GM12878 (cell line): ENCODE measurements at places on chromosomes 4 and X.

DNA sequence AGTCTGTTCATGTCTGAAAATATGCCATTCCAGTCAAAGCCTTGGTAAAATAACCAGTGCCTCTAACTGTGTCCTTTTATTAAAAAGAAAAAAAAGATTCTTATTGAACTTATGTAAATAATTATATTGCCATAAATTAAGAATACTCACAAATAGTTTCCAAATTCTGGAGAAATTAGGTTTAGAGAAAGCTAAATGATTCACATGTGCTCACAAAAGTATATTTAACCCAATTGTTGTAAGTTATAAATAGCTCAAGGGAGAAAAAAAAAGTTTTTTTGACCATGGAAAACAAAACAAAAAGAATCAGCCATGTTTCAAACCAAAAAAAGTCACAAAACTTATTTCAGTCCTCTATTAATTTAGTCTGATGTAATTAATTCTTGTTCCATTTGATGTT lies 25.3 kb upstream of the HERC6 start:
- no peak for DNase-seq
- H3K27ac ChIP-seq: no peak overlapping the region
- no peaks in the 10 kb centered on the region for H3K36me3 ChIP-seq
- H3K27me3 ChIP-seq: no peaks in the 10 kb centered on the region
- H3K4me1 ChIP-seq: no peaks in the 10 kb centered on the region
- H3K4me3 ChIP-seq: no peak overlapping the region

- no peaks in the 10 kb centered on the region for H3K36me3 ChIP-seq
- no peak for DNase-seq
- no peaks in the 10 kb centered on the region for H3K27me3 ChIP-seq
- no peak overlapping the region for H3K27ac ChIP-seq
- no peaks in the 10 kb centered on the region for H3K4me1 ChIP-seq
- H3K4me3 ChIP-seq: no peak overlapping the region
These were observed 92.4 kb downstream of the CXCL13 start for GRCh38 chr4:77697860-77698590.

- H3K27me3 ChIP-seq: no peaks in the 10 kb centered on the region
- DNase-seq: no peak
- H3K4me1 ChIP-seq: peaks cover 5% of the 10 kb centered on the region
- no peak overlapping the region for H3K4me3 ChIP-seq
- H3K27ac ChIP-seq: no peak overlapping the region
These were observed 11.0 kb downstream of the STIM2 start for GRCh38 chr4:26871611-26872010.

GRCh38 chr4:185836241-185837084 lies 24.5 kb upstream of the SORBS2 start:
- no peak for DNase-seq
- no peaks in the 10 kb centered on the region for H3K36me3 ChIP-seq
- no peak overlapping the region for H3K4me3 ChIP-seq

- no peak overlapping the region for H3K4me3 ChIP-seq
- no peaks in the 10 kb centered on the region for H3K36me3 ChIP-seq
- H3K4me1 ChIP-seq: no peaks in the 10 kb centered on the region
- DNase-seq: no peak
- H3K27ac ChIP-seq: no peak overlapping the region
These were observed 22.0 kb upstream of the PLA2G12A start for GRCh38 chr4:109751852-109752251.

DNA sequence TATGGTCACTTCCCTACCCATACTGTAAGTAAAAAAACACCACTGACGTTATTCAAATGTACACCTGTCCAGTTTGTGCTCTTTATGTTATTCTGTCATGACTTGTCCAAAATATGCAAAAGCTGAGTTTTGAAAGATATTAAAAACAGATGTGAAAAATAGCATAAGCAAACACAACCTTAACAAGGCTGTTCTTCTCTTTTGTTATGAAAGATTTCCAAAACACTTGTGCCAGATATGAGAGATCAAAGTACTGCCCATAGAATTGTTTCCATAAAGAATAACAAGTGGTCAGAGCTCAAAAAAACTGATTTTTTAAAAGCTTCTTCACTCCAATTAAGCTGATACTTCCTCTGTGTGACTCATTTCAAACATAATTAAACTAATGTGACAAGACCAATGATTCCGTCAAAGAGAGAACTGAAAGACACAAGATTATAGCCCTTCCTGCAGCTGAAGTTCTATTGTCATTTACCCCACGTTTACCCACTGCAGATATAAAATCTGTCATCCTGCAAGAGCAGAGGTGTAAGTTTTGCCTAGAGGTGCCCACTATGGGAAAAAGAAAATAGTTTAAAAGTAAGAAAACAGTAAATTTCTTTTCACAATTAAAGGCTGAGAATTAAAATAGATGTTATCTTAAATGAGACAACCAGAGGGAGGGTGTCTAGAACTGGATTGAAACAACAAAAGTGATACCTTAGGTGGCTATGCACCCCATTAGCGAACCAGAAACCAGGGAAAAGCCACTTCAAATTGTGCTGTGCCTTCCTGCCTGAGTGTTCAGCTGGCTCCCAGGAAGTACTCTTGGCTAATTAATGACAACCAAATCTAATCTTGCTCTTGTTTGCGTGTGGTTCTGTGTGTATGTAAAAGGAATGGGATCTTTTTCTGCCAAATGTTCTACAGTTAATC lies 30.1 kb downstream of the RASSF6 start:
- H3K36me3 ChIP-seq: no peaks in the 10 kb centered on the region
- DNase-seq: peak; percentile 94
- H3K27me3 ChIP-seq: no peaks in the 10 kb centered on the region
- H3K4me1 ChIP-seq: peaks cover 26% of the 10 kb centered on the region
- peak overlapping the region; percentile 34; the same call in 1 of the 2 replicates for H3K4me3 ChIP-seq

- H3K27me3 ChIP-seq: no peaks in the 10 kb centered on the region
- H3K4me3 ChIP-seq: no peak overlapping the region
- no peak overlapping the region for H3K27ac ChIP-seq
- no peak for DNase-seq
- H3K36me3 ChIP-seq: no peaks in the 10 kb centered on the region
These were observed 246.0 kb downstream of the EVC2 start for GRCh38 chr4:5462254-5462835.

DNA sequence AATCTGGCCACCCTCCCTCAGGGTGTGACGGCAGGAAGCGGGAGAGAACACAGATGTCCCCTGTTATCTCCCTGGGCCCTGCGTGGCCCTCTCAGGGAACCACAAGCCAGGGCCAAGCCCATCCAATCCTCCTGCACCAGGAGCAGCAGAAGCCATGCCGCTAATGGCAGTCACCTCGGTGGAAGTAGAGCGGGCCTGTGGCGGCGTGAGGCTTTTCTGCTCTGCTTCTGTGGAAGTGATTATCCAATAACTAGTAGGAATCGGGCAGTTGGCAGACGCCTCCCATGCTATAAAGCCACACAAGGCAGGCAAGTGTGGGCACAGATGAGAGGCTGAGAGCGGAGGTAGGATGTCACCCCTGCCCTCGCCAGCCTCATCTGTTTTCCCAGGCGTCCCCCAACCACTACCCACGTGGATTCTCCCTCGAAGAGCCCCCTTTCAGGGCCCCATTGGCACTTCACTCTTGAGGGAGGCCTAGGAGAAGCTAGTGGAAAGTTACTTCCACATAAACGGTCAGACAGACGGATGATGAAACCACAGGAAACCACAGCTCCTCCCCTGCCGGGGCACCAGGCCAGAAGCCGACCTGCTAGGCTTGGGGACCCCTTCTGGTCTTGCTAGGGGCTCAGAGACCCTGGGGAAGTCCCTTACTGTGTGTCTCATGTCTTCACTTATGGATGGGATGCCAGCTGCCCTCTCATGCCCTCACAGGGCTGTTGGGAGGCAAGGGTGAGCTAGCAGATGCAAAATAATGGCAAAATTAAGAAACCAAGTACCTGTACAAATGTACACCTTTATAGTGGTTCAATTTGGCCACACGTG lies 18.8 kb upstream of the TMSB4X start:
- peak overlapping the region; percentile 99 for H3K27ac ChIP-seq
- H3K4me1 ChIP-seq: peaks cover 42% of the 10 kb centered on the region
- H3K36me3 ChIP-seq: no peaks in the 10 kb centered on the region
- H3K4me3 ChIP-seq: peak overlapping the region; percentile 32

DNA sequence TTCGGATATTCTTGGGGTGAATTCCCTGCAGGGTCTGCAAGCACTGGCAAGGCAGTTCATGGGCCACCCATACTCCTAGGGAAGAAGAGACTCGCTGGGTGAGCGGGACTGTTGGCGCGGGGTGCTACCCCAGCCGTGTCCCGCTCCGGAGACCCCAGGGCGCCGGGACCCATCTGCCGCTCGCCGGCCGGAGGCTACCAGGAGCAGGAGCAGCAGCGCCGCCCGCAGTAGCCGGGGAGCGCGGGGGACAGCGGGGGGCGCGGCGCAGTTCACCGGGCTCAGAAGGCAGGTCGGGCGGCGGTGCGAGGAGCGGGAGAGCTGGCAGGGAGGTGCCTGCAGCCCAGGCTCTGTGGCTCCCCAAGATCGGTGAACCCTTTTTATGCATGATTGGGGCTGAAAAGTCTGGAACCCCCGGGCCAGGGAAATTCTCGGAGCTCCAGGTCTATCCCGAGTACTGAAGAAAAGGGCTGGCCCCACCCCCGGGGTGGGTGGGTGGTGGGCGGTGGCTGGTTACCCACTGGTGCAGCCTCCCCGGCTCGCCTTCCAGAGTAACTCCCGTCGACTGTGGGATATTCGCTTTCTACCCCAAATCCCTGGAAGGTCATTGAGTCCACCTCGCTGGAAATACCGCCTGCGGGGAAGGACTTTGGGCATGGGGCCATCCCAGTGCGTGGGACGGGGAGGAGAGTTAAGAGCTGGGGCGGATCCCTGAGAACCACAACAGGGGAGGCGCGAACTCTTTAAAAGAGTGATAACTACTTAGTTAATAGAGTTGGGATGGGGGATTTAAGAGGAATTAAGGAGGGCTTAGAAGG lies 37.6 kb downstream of the PF4 start:
- H3K4me3 ChIP-seq: no peak overlapping the region
- H3K27ac ChIP-seq: no peak overlapping the region
- no peaks in the 10 kb centered on the region; the same call in 1 of the 2 replicates for H3K27me3 ChIP-seq
- DNase-seq: no peak
- no peaks in the 10 kb centered on the region for H3K36me3 ChIP-seq

GRCh38 chr4:38078590-38079421 lies 118.6 kb downstream of the PTTG2 start:
- H3K27ac ChIP-seq: peak overlapping the region; percentile 87
- H3K4me1 ChIP-seq: peaks cover 47% of the 10 kb centered on the region
- no peaks in the 10 kb centered on the region for H3K27me3 ChIP-seq
- DNase-seq: no peak
- H3K4me3 ChIP-seq: peak overlapping the region; percentile 7; the same call in 1 of the 2 replicates

DNA sequence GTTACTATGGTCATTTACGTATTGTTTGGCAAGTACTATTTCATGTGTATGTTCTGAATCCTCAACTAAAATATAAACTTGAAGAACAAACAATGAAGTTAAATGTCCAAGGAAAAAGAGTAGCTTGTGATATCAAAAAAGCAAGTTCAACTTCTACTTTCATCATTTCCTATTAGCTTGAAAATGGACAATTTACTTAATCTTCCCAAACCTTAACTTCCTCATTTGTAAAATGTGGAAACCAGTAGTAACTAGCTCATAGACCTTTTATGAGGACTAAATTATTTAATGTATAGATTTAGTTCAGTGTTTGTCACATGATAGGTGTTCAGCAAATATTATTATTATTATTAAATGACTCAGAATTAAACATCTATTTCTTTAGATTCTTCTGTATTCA lies 276.8 kb upstream of the TET2 start:
- H3K4me3 ChIP-seq: no peak overlapping the region
- peak overlapping the region; percentile 67 for H3K27ac ChIP-seq

DNA sequence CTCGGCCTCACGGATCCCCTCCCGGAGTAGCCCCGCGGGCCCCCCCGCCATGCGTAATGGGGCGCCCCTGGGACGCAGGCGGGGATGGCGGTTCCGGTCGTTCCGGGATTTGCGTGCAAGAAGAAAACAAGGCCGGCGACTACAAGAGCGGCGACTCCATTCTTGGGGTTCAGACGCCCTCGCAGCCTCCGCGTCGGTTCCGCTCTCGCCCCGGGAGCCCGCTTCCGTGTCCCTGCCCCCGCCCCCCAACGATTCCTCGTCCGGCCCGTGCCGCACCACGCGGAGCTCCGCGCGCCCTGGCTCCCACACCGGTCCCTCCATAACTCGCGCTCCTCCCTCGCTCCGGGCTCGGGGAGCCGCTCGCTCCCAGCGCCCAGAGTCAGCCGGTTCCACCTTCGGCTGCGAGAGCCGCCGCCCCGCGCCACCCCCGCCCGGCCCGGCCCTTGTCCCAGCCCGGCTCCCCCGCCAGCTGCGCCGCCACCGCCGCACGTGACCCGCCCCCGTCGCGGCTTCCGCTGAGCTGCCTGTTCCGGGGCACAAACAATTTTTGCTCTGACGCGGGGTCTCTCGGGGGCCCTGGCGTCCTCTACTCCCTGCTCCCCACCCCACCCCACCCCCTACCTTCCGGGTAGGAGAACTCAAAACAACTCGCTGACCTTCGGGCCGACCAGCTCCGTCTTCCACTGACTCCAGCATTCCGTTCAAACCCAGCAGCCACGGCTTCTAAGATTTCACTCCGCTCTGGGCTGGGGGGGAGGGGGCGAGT lies 78.8 kb upstream of the BCOR start:
- 0 out of 2 replicates have a peak, but pooled peaks cover 6% of the 10 kb centered on the region for H3K4me1 ChIP-seq
- H3K4me3 ChIP-seq: peak overlapping the region; percentile 63; the same call in 1 of the 2 replicates
- H3K36me3 ChIP-seq: no peaks in the 10 kb centered on the region
- no peaks in the 10 kb centered on the region for H3K27me3 ChIP-seq

DNA sequence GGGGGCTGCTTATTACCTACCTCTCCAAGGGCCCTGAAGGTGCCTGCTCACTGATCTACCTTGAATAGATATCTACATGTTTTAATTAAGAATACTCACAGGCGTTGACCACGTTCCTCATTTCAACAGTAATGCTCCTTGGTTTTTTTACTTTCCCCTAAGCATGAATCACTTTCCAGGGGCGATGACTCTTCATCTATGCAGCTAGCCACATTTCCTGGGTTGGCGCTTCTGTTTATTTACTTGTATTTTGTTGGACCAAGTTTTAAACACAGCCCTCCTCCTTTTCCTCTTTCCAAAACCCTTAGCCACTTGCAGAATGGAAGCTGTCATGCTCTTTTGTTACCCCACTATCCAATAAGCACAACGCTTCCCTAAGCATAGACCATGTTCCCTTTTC lies 50.8 kb downstream of the CBLL2 start:
- no peak overlapping the region for H3K4me3 ChIP-seq
- no peak overlapping the region for H3K27ac ChIP-seq
- no peaks in the 10 kb centered on the region; the same call in 1 of the 2 replicates for H3K27me3 ChIP-seq
- DNase-seq: no peak
- no peaks in the 10 kb centered on the region for H3K36me3 ChIP-seq
- H3K4me1 ChIP-seq: no peaks in the 10 kb centered on the region

- no peak overlapping the region for H3K4me3 ChIP-seq
- no peak overlapping the region for H3K27ac ChIP-seq
- H3K36me3 ChIP-seq: no peaks in the 10 kb centered on the region
- no peaks in the 10 kb centered on the region; the same call in 1 of the 2 replicates for H3K27me3 ChIP-seq
- DNase-seq: no peak
These were observed 15.6 kb upstream of the SLC2A9 start for GRCh38 chr4:10036807-10037342.

- no peaks in the 10 kb centered on the region for H3K27me3 ChIP-seq
- H3K4me1 ChIP-seq: peaks cover 5% of the 10 kb centered on the region; the same call in 1 of the 2 replicates
- no peak overlapping the region for H3K27ac ChIP-seq
- H3K4me3 ChIP-seq: no peak overlapping the region
- no peaks in the 10 kb centered on the region for H3K36me3 ChIP-seq
These were observed 69.1 kb upstream of the WDR1 start for GRCh38 chr4:10185518-10186227.
